SHP77 treated with DMSO at 0.1 percent for 48 hours (cell line): ENCODE measurements at places on chromosomes 1 and 21.

DNA sequence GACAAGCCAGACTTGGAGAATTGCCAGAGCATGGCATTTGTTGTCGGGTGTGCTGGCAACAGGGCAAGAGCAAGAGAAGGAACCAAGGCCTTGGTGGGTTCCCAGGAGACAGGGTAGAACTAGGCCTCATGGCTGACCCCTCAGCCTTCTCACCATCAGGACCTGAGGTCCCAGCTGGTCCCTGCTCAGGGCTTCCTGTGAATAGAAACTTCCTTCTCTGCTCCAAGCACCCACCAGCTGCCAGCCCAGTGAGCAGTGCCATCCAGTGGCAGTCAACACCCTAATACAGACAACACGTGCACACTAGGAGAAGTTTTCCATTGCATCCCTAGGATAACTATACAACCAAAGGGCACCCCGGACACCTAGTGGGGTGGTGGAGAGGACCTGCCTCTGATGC is 22.8 kb downstream of the S100A6 start:
- DNase-seq: peak; percentile 33

DNA sequence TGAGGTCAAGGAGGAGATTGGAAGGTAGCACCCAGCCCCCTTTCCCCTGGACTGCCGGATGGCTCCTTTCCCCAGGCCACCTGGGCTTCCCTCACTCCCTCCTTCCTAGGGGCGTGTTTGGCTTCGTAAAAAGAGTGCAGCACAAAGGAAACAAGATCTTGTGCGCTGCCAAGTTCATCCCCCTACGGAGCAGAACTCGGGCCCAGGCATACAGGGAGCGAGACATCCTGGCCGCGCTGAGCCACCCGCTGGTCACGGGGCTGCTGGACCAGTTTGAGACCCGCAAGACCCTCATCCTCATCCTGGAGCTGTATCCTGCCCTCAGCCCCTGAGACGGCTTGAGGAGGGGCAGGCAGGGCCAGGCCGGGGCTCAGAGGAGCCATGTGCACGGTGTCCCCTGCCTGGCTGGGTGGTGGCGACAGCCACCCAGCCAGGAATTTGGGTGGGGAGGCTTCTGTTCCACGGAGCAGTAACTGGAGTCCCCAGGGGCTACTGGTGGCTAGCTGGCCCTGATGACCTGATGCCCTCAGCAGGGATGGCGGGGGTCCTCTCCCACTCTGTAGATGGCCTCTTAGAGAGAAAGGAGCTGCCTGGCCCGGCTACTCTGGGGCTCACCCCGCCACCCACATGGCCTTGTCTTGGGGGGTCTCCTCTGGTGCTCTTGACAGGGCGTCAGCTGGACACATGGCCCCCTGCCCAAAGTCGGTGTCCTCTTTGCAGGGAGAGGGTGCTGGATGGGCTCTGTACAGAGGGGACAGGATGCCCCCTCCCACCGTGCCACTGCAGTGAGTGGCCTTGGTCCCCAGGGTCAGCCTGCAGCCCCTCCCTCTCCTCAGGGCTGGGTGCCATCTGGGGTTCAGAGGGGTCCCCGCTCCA is 39.5 kb downstream of the TRIM11 start:
- no peak for DNase-seq

DNA sequence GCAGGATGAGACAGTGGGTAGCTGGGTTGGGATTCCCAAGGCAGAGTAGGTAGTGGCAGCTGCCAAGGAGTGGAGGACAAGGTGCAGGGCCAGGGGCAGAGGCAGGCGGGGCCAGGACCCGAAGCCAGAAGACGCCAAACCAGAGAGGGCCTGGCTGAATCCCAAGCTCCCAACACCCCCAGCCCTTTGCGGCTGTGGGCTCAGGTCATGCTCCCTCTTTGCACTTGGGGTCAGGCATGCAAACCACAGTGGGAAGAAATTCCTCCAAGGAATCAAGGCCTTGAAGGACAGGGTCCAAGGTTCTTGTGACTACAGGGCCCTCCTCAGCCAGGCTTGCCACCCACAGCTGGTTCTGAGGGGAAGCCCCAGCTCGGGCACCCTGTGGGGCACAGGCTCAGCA is 6.2 kb downstream of the C1orf210 start:
- no peak for DNase-seq

- no peak for DNase-seq
Observed at GRCh38 chr21:34910396-34910795, 138.7 kb downstream of the RUNX1 start.
